ENCODE measurements at places on chromosomes 3 and 15.

DNA sequence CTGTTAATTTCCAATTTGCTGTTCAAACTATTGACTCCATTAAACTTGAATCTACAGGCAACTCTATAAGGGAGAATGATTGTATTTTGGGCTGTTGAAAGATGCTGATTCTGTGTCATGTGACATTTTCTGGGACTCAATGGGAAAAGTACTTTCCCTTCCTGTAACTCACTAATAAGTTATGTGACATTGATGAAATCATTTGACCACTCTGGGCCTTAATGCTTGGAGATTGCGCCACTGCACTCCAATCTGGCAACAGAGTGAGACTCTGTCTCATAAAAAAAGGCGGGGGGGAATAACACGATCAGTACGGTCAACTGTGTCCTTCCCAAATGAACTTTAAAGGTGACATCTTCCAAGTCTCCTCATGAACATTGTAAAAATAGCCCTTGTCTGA is 215.2 kb upstream of the SGO1 start:
- peak; percentile 26 for DNase-seq

- peak; percentile 28 for DNase-seq
These were observed 245.9 kb downstream of the NAALADL2 start for GRCh38 chr3:175105066-175105465.

GRCh38 chr3:165185707-165186327 is 10.4 kb downstream of the SLITRK3 start:
- peak; percentile 43 for DNase-seq

GRCh38 chr3:181999314-181999713 is 287.6 kb downstream of the SOX2 start:
- no peak for DNase-seq

DNA sequence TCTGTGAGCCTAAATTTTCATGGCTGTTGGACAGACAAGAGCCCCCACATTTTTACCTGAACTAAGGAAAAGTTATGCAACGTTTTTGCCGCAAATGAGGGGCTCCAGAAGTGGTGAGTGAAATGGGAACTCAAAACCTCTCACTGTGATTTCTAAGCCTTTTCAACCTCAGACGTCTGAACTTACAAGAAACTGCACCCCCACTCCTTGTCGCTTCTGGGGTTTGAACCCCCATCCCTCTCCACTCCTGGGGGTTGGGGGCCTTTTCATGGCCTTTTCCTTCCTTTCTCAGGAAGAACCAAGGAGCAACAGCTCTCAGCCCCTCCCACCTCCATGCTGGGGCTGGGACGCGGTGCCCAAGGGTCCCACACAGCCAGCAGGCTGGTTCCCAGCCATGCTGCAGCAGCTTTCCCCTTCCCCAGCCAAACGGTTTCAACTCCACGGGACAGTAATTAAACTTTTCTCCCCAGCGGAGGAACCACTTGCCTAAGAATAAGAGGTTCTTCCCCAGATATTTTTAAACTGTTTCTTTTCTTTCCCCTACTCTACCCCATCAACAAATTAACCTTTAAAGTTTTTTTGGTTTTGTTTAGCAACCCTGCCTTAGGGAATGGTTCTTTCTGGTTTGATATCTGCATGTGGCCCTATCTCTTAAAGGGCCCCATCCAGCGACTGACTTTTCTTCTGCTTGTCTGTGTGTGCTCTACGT is 387.6 kb upstream of the CBLB start:
- no peak for DNase-seq

- no peak for DNase-seq
These were observed 69.6 kb downstream of the IQSEC1 start for GRCh38 chr3:13003608-13004007.

DNA sequence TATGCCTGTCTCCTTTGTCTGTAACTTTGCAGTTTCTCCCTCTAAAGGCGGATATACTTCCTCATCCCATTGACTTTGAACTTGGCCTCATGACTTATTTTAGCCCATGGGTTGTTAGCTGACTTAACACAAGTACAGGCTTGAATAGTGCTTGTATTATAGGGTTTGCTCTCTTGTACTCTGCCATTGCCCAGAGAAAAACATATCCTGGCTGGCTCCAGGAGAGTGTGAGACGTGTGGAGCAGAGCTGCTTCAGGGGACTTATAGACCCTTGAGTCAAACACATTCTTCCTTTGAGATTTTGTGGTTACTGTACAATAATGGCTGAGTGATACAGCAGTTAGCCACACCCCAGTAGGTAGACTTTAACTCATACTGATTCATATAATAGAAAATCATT is 124.0 kb downstream of the RAP2B start:
- DNase-seq = no peak

GRCh38 chr3:129461461-129462146 is 21.6 kb downstream of the IFT122 start:
- DNase-seq = no peak

DNA sequence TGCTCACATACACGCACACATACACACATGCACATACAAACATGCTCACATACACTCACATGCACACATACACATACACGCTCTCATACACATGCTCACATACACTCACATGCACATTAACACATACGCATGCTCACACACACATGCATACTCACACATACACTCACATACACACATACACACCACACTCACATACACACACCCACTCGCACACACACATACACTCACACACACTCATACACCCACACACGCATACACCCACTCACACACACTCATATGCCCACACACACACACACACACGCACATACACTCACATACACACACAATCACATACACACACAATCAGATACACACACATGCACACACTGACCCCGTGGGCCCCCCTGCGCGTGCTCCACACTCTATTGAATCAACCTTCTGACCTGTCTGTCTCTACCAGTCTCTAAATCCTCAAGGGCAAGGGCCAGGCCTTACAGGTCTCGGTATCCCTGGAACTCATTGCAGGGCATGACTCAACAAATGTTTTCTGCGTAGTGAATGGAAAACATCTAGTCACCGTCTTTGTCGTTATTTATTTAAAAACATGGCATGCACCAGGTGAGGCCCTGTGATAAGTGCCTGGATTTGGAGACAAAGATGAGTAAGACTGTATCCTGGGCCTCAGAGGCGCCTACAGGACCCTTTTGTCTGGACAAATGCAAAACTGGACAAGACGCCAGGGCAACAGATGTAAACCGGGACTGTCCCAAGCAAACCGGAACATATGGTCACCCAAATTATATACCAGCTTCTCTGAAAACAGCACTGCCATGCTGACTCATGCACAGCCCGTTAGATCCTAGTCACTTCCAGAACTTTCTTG is 41.8 kb downstream of the GRK7 start:
- DNase-seq = no peak

- DNase-seq = no peak
These were observed 257.5 kb downstream of the LRTM1 start for GRCh38 chr3:54670201-54671000.

GRCh38 chr3:40476478-40477470 is at the start of gene ZNF619:
TSS of gene ZNF619 (plus strand) at chr3:40477122. CDS start at chr3:40477980, 858 bp downstream.
- peak; percentile 76 for DNase-seq

- DNase-seq = no peak
These were observed 38.9 kb downstream of the LDHAL6B start for GRCh38 chr15:59245559-59245958.

- DNase-seq = peak; percentile 51
These were observed 28.4 kb downstream of the SMAD6 start for GRCh38 chr15:66730168-66731021.

DNA sequence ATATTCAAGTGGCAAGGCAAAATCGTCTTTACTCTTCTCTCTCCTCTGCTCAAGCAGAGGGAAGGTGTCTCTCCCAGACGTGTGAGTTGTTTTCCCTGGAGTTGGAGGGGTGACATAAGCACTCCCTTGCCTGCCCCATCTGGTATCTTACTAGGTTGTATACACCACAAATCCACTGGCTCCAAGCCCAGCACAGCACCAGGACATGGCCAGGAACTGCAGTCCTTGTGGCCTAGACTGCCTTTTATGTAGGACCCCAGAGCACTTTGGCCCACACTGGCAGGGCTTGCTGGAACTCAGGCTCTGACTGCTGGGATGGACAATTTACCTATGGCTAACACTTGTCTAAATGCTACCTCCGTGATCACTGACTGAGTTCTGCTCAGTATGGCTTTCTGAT is 34.0 kb downstream of the DZIP3 start:
- no peak for DNase-seq

- DNase-seq = no peak
These were observed 1.1 kb downstream of the PLXNB1 start for GRCh38 chr3:48428572-48429316.

DNA sequence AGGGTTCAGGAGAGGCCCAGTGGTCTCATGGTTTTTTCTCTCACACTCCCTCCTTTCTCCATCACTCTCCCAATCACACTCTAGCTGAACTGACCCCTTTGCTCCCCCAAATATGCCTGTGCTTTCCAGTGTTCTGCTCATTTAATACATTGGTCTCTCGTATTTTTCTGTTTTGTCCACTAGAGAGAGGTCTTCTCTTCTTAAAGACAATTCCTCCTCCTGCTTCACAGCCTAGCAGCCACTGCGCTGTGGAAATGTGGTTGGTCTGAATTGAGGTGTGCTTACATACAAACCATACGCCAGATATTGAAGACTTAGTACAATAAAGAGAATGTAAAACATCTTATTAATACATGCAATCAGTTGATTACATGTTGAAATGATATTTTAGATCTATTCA is 60.6 kb upstream of the XCR1 start:
- DNase-seq = peak; percentile 31

GRCh38 chr3:107407355-107407754 is 30.1 kb downstream of the CCDC54 start:
- DNase-seq = no peak

- no peak for DNase-seq
These were observed 153.9 kb downstream of the BBX start for GRCh38 chr3:107676469-107677309.

GRCh38 chr3:4977853-4978203 is 1.4 kb upstream of the BHLHE40 start:
- DNase-seq = no peak

DNA sequence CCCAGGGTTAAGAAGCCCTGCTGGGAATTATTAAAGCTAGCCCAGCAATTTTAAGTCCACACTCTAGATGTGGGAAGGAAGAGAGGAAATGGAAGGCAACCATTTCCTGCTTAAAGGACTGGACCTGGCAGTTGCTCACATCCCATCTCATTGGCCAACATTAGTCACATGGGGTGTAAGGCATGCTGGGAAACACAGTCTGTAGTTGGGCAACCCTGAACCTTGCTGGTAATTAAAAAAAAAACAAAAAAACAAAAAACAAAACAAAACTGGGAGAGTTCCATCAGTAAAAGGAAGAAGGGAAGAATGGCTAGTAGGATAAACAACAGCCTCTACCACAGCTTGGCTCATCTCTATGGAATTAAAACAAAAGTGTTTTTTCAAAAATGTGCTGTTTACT is 136.0 kb downstream of the VGLL4 start:
- DNase-seq = no peak

- DNase-seq = no peak
These were observed 554.1 kb downstream of the GOLGA6L6 start for GRCh38 chr15:19987389-19988048.

DNA sequence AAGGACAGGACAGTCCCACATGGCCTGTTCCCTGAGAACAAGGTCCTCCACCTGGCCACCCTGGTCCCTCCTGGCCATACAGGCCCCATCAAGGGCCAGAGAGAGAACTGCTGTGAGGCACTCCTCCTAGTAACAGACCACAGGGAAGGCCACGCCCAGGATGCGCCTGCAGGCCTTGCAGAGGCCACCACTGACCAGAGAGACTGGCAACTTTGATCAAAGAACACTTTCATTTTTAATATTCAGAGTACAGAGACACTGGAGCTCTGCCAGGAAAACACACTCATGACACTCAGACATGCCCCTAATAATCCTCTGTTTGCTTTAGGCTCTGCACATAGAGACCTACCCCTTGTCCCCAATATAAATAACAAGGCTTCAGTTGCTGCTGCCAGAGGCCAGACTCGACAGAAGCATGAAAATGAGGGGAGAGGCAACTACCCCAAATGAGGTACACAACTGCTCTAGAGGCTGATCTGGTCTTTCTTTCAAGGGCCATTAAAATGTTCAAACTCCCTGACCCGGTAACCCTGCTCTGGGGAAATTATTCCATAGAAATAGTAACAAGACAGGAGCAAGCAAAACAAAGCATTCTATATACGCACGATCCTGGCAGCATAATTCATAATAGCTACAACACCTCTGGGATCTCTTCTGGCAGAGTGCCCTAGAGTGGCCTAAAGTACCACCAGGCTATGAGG is 44.8 kb downstream of the CCDC12 start:
- no peak for DNase-seq

GRCh38 chr15:66800584-66801235 is 98.7 kb downstream of the SMAD6 start:
- peak; percentile 61 for DNase-seq

GRCh38 chr15:78979456-78980320 is 34.8 kb upstream of the CTSH start:
- DNase-seq = peak; percentile 74

- no peak for DNase-seq
These were observed 28.3 kb upstream of the PRR23E start for GRCh38 chr3:127164615-127165014.

DNA sequence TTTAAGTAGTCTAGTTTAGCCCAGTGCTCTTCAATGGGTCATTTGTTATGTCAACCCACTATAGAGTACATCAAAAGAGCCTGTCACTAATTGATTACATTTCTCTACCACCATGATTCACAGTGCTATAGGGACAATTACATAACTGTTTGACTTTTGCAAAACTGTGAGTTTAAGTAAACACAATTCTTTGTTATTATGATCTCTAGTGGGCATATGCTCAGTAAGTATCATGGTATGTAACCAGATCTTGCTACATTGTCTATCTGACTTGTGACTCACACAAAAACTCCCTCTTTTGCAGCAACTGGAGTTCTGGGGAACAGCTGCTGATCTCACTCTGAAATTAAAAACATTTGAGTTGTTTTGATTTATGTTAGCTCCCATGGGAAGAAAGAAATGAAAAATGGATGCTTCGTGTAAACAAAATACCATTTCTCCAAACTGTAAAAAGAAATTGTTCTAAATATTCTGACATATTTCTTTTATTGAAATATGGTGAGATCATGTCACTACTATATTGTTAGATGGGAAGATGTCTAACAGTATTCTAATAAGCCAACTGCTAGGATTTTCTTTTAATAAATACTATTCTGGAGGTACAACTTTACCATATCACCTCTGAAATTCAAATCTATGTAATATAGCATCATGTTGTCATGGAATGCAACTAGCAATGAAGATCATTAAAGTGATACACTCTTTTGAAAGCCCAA is 470.4 kb downstream of the ROBO1 start:
- peak; percentile 93 for DNase-seq

- DNase-seq = peak; percentile 22
These were observed 308.4 kb downstream of the SQOR start for GRCh38 chr15:45943240-45943639.

GRCh38 chr3:123776071-123776782 is 107.9 kb downstream of the MYLK start:
- DNase-seq = no peak

GRCh38 chr3:184472723-184473428 is 88.7 kb upstream of the EPHB3 start:
- no peak for DNase-seq

- DNase-seq = peak; percentile 49
These were observed 52.6 kb upstream of the RAB6B start for GRCh38 chr3:133948131-133948810.
